ENCODE measurements at places on chromosomes 16 and 17. TPM values are rescaled to one million over a fixed set of nuclear protein-coding genes. Genes with fewer than 3 reads are reported as not detected.

ASGR1 gene
- 0.87 TPM for total RNA-seq

CACNG4 gene
- not detected for total RNA-seq

GRCh38 chr16:2520784-2521531 is 787 bp downstream of the AMDHD2 start:
- peak; percentile 40 for DNase-seq

- DNase-seq, result no peak
Observed at GRCh38 chr17:81331527-81332043, 36.5 kb upstream of the SLC38A10 start.

GRCh38 chr16:65658349-65658748 is 536.5 kb upstream of the CDH11 start:
- peak; percentile 60 for DNase-seq

DNA sequence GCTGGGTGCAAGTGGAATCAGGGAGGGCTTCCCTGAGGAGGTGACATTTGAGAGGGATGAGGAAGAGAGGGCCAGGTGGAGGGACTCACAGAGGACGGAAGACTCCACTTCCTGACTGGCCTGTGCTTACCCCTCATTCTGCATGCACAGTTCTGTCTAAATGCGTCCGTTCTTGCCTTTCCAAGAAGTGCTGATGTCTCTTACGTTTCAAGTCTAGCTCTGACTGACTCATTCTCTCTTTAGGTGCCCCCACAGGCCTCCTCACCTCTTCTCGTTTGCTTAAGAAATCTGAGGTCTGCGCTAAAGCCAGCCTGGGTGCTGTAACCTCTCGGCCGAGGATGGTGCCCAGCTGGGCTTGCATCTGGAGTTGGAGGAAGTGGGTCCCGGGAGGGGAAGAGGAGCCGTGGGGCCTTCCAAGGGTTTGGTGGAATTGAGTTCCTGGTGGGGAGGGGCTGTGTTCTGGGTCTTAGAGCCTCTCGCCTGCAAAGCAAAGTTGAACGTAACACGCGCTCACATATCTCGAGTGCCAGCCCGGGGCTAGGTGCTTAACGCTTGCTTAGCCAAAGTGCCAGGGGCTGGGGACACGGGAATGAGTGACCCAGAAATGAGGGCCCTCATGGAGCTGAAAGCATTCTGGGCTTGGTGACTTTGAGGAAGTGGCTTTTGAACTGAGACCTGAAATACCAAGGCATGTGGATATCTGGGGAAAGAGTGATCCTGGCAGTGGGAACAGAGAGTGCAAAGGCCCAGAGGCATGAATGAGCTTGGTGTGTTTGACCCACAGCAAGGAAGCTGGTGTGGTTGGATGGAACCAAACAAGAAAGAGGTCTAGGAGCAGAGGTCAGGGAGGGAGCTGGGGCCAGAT is 4.8 kb downstream of the IL4R start:
- peak; percentile 36 for DNase-seq

KRTAP16-1 gene
- not detected for total RNA-seq

SEZ6L2 gene
- 9.2 TPM for total RNA-seq

GRCh38 chr16:72211110-72211509 is 39.2 kb upstream of the PMFBP1 start:
- no peak for DNase-seq

- no peak for DNase-seq
Observed at GRCh38 chr16:6545329-6545728, 787.3 kb upstream of the RBFOX1 start.

MRPL38 gene
- 33.9 TPM for total RNA-seq

DNA sequence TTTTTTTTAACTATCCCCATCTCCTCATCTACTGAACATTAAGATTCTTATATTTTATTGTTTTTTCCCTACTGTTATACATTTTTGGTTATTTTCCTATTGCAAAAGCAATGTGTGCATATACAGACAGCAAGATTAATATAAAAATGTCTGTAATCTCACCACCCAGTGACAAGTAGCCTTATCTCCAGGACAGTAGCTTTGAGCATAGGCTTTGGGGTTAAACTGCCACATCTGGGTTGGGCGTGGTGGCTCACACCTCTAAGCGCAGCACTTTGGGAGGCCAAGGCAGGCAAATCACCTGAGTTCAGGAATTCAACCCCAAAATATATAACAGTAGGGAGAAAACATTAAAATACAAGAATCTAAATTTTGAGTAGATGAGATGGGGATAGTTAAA is 27.4 kb upstream of the SSTR2 start:
- no peak for DNase-seq

DNA sequence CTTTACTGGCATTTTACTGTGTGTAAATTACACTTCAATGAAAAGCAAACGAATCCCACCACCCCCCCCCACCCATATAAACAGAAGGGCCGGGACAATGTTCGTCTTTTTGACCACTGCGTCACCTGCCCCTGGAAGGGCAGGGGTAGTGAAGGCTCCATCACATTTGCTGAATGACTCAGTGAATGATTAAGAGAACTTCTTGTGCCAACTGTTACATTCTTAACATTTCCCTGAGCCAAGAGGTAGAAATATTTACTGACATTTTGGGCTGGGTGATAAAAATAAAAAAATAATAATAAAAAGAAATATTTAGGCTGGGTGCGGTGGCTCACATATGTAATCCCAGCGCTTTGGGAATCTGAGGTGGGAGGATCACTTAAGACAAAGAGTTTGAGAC is 24.1 kb downstream of the C16orf96 start:
- DNase-seq, result peak; percentile 85

DNA sequence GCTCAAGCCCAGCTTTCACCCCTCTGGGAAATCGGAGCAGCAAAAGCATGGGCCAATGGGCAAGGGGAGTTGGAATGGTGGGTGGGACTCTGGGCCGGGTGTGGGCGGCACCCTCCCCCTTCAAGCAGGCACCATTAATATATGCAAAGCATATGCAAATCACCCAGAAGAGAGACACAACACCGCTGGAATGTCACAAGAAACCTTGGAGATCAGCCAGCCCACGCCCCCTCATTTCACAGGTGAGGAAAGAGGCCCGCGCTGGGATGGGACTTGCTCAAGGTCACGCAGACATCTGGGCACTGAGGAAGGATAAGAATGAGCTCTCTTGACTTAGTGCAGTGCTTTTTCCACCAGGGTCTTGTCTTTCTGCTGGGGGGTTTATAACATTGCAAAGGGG is 4.8 kb downstream of the SRCIN1 start:
- no peak for DNase-seq

GRCh38 chr17:2855063-2855600 is 58.9 kb downstream of the RAP1GAP2 start:
- DNase-seq, result peak; percentile 63

DNA sequence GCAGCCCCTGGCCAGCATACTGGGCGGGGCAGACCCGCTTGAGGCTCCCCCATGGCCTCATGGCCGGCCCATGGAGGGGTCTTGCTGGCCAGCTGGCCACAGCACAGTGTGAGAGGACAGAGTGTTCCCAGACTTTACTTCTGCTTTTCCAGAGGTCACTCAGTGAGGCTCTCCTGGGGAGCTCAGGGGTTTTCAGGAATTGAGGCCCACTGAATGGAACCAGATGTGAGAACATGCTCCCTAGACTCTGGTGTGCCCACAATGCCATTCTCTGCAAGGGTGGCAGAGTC is 21.2 kb downstream of the ATP6V0D1 start:
- DNase-seq, result no peak

DNA sequence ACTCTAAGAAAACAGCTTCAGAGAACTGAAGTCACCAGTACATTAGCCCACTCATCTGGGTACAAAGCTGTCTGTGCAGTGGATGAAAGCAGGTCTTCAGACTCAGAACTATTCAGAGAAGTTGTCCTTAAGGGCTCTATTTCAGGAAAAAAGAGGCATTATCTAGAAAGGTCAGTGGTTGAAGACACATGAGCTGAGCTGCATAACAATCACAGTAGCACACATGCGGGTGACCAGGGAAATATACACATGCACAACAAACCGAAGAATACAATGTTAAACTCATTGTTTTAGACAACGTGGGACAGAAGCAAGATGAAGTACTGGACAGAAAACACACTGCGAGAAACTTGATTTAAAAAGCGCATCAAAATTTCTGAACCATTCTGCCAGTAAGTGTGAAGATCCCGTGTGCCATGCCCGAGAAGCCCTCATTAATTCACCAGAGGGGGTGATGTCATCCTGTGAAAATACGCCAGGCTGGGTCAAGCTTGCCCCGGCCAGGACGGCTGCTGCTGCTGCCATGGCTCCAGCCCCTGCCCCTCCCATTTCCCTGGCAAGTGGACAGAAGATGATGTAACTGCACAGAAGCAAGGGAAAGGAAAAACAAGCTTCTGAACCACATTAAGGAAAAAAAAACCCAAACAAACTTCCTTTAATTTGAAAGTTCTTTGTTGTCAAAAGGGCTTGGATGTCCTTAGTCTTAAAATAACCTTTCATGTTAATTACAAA is 10.1 kb downstream of the DYNC1LI2 start:
- peak; percentile 91 for DNase-seq

GRCh38 chr16:19935694-19936093 is 51.0 kb upstream of the GPRC5B start:
- DNase-seq, result no peak
